Fibroblast of skin of right quadriceps (primary cell): ENCODE measurements at places on chromosomes 1 and 21.

DNA sequence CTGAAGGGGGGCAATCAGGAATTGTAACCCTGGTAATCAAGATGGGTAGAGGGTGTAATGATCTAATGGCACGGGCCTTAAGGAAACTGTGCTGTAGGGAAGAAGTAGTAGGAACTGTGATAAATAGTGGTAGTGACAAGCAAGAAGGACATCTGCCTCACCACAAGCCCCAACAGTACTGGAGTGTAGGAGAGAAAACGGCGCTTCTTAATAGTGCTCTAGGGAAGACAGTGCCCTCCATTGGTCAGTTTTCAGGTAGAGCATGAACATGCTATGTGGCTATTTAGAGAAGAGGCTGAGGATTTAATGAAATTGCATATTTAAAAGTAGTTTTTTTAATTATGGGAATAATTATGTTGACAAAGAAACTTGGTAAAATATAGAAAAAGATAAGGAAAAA is 32.2 kb downstream of the SLC30A7 start:
- DNase-seq = no peak

GRCh38 chr1:104884939-104885338 is 1135.2 kb downstream of the AMY1C start:
- no peak for DNase-seq

GRCh38 chr1:152164517-152165136 is 5.6 kb upstream of the RPTN start:
- no peak for DNase-seq

GRCh38 chr1:54361342-54361741 is 44.9 kb downstream of the SSBP3 start:
- DNase-seq = no peak

DNA sequence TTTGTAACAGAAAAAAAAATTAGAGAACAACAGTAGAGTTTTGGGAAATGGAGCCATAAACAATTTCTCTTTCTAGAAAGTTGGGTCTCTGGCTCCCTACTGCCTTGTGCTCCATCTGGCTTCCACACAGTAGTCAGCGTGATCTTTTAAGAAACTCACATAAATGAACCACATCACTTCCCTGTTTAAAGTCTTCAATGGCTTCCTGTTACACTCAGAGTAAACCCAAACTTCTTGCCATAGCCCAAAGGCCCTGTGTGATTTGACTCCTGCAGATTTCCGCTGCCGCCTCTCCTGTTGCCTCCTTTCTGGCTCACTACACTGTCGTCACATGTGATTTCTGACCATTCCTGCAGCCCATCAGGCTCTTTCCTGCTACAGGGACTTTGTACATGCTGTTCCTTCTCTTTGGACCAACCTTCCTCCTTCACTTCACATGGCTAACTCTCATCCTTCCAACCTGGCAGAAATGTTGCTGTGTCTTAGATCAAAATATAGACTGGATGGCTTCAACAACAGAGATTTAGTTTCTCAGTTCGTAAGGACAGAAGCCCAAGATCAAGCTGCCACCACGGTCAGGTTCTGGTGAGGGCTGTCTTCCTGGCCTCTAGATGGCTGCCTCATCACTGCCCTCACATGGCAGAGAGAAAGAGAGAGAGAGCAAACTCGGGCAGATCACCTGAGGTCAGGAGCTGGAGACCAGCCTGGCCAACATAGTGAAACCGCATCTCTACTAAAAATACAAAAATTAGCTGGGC is 34.0 kb downstream of the OPRD1 start:
- DNase-seq = no peak

- no peak for DNase-seq
These were observed 46.4 kb downstream of the BEND5 start for GRCh38 chr1:48730164-48730910.

- no peak for DNase-seq
These were observed 6.0 kb downstream of the LSS start for GRCh38 chr21:46222436-46223116.

- DNase-seq = no peak
These were observed 59.9 kb upstream of the PRRX1 start for GRCh38 chr1:170604065-170604464.

- DNase-seq = no peak
These were observed 8.3 kb upstream of the RUNX1 start for GRCh38 chr21:35057428-35057827.

GRCh38 chr1:208534599-208534897 is 290.4 kb upstream of the PLXNA2 start:
- peak; percentile 36 for DNase-seq

GRCh38 chr1:169483500-169483966 is 2.2 kb downstream of the SLC19A2 start:
- DNase-seq = no peak

- DNase-seq = no peak
These were observed 73.4 kb upstream of the PROX1 start for GRCh38 chr1:213914392-213914791.

DNA sequence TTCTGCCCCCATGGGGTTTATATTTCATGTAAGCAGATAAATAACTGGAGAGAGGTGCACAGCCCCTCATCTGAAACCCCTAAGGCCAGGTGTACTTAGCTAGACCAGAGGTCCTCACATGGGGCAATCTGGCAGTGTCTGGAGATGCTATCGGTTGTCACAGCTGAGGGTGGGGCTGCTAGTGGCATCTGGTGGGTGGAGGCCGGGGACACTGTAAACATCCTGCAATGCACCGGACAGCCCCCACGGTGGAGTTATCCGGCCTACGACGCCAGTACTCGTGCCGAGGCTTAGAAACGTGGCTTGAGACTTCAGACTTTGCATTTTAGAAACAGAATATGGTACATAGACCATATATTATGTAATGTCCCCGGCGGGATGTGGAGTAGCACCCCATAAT is 186.5 kb upstream of the VAMP3 start:
- DNase-seq = no peak

DNA sequence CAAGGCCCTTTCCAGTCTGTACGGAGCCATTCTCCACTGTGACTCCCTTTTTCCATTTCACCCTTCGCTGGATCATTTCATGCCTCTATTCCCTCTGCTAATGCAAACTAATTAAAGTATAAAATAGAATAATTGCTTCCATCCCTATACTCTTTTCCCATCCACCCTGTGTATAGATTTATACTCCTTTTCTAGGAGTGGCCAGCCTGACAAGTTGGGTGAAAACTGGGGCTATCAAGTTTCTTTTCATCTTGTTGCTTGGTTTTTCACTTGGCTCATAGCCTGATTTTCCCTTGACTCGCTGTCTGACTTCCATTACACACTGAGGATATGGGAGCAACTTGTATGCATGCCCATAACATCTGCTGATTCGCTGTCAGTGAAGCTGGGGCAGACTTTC is 107.0 kb downstream of the PLXNA2 start:
- DNase-seq = peak; percentile 83

- no peak for DNase-seq
These were observed 1.1 kb downstream of the BSDC1 start for GRCh38 chr1:32393136-32393535.

DNA sequence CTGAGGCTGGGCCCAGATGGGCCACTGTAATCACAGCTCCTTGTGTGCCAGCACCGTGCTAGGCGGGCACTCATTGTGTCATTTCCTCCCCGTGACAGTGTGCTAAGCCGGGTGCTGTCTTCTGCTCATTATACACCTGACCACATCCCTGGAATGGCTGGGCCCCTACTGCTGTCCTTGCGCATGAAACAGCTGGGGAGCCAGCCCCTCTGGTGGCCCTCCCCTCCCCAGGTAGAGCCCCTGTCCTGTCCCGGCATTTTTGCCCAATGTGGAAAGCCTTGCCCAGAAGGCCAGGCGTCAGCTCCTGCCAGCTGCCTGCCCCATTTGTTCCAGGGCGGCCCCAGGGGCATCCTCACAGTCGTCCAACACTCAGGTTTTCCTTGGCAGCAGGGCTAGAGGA is 107.4 kb upstream of the CASZ1 start:
- no peak for DNase-seq

DNA sequence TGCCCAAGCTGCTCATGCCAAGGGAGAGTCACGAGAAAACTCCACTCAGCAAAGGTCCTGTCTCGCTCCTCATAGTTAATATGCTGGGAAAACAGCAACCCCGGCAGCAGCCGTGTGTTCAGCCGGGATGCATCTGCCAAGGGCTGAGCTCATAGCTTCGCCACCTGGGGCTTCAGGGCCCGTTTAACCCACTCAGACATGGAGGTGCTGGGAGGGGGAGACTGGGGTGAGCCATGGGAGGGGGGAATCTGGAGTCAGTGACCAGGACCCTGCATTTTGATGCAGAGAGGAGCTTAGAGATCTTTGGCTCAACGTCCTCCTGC is 283.4 kb downstream of the PTPRU start:
- DNase-seq = no peak

GRCh38 chr1:187396226-187396625 is 567.5 kb downstream of the PLA2G4A start:
- peak; percentile 7 for DNase-seq

GRCh38 chr1:33886496-33886895 is 22.6 kb downstream of the HMGB4 start:
- DNase-seq = no peak

DNA sequence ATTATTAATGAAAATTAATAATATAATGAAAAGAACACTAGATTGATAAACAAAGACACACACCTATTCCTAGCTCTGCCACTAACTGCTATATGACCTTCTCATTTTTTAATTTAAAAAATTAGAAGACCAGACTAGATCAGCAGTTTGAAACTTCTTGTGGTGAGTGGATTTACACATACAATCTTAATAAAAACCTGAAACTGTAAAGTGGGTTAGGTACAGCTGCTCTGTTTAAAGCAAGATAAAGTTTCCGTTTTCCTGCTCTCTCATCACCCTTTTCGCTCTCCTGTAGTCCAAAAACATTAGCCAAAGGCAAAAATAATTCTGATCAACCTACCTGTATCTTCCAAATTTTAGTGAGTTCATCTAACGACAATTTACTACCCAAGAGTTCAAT is 58.6 kb downstream of the USP24 start:
- DNase-seq = no peak

DNA sequence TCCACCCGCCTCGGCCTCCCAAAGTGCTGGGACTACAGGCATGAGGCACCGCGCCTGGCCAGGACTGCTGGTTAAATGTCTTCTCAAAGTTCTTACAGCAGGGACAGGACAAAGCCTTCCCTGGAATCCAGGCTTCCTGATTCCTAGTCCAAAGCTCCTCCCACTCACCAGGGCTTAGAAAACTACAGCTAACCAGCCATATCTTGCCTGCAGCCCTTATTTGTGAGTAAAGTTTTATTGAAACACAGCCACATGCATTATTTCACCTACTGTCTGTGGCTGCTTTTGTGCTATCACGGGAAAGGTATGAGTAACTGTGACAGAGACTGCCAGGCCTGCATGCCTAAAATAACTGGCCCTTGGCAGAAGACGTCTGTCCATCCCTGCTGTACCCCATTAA is 24.4 kb downstream of the TMCO4 start:
- no peak for DNase-seq

DNA sequence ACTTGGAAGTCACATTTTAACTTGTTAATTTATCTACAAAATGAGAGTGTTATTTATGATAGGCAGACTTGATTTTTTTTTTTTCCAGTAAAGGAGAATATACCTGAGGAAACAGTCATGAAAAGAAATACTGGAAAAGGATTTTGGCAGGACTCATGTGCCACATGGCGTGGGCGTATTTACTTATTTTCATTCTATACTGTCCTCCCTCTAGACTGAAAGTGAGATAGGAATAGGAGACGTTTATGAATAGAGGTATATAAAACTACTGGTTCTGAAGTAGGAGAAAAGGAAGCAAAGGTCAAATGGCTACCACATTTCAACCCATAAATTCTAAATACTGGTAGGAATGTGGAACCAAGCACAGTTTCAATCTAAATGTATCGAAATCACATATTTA is 94.8 kb upstream of the MPC2 start:
- DNase-seq = no peak

- DNase-seq = no peak
These were observed 701 bp upstream of the INSRR start for GRCh38 chr1:156859523-156860112.

DNA sequence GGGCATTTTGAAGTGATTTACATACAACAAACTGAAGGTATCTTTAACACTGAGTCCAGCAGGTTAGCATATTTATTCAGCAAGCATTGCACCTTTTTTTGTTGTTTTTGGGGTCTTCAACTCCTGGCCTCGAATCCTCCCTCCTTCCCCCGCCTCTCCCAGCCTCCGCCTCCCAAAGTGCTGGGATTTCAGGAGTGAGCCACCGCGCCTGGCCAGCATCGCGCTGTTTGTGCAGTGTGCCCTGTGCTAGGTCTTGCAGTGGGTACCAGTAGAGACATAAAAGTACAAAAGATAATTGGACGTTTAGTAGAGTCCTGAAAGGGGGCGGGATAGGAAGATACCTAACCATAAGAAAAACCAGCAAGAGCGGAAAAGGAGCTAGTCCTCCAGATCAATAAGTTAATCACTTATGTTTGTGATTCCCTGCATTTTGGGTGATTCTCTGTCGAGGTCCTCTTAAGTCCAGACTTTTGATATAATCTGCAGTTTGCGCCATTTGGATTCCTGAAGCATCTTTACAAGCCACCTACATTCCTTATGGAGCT is 111.8 kb downstream of the OSBPL9 start:
- no peak for DNase-seq

GRCh38 chr1:206682111-206682510 is 2.6 kb upstream of the MAPKAPK2 start:
- DNase-seq = no peak

GRCh38 chr1:29973406-29973805 is 737.1 kb downstream of the PTPRU start:
- no peak for DNase-seq

DNA sequence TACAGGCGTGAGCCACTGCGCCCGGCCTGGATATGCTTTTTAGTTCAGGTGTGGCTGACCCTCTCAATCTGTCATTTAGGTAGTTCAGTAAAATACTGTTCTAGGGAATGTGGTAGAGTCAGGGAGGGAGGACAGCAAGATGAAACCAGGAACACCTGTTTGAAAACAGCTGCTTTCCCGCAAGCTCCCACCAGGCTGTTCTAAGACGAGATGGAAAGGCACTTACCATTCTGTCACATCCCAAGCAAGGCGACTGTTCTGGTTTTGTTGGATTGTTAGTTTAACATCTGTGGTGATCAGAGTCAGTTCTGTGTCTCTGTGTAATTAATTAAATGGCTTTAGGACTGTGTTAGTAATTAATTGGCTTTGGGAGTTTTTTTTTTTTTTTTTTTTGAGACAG is 2.9 kb downstream of the CHAF1B start:
- DNase-seq = no peak
